Stimulated activated CD4-positive, alpha-beta T cell treated with anti-CD3 and anti-CD28 coated beads, Interleukin-12 subunit alpha, Interleukin-12 subunit beta, amount 100 ng/mL, for 24 hours (primary cell): ENCODE measurements at places on chromosomes 11 and 22.
A peak's percentile ranks its signal among the peaks of the same experiment; 100 is the strongest.

- DNase-seq: no peak
Measured at GRCh38 chr11:25535467-25536272, 796.3 kb upstream of the ANO3 start.

- no peak for DNase-seq
Measured at GRCh38 chr22:50058906-50059880, 1.1 kb upstream of the TTLL8 start.

DNA sequence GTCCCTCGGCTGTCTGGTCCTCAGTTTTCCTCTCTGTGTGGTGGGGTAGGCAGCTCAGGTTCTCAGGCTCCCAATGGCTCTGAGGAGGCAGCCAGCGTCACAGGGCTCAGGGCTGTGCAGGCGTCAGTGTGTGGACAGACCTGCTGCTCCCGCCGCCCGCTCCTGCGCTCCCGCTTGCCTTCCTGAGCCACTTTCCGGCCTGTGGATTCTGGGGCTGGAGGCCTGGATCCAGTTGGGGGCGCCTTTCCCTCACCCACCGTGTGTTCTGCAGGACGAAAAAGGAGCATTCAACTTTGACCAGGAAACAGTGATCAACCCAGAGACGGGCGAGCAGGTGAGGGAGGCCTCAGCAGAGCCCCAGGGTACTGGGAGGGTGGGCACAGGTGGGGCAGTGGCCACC lies 14.7 kb downstream of the DPP3 start:
- no peak for DNase-seq

GRCh38 chr22:48807155-48807554 lies 1020.5 kb downstream of the BRD1 start:
- no peak for DNase-seq

DNA sequence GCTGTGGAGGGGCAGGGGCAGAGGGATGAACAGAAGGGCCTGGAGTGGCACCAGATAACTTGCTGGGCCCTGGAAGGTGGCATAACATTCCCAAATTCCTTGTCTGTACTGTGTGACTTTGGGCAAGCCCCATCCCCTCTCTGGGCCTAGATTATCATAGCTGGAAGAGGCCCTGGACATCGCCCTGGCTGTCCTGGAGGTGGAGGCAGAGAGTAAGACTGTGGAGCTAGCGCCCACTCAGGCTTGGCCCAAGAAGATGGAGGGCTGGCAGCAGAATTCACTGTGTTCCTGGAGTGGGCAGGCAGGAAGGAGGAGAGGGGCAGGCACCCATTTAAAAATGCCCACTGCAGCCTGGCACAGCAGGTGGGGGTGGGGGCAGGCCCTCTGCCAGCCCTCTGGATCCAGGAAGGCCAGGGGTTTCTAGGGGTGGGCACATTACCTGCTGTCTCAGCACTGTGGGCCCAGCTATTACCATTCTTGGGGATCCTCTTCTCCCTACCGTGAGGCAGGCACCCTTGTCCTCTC lies 22.6 kb downstream of the ARHGEF17 start:
- no peak for DNase-seq

DNA sequence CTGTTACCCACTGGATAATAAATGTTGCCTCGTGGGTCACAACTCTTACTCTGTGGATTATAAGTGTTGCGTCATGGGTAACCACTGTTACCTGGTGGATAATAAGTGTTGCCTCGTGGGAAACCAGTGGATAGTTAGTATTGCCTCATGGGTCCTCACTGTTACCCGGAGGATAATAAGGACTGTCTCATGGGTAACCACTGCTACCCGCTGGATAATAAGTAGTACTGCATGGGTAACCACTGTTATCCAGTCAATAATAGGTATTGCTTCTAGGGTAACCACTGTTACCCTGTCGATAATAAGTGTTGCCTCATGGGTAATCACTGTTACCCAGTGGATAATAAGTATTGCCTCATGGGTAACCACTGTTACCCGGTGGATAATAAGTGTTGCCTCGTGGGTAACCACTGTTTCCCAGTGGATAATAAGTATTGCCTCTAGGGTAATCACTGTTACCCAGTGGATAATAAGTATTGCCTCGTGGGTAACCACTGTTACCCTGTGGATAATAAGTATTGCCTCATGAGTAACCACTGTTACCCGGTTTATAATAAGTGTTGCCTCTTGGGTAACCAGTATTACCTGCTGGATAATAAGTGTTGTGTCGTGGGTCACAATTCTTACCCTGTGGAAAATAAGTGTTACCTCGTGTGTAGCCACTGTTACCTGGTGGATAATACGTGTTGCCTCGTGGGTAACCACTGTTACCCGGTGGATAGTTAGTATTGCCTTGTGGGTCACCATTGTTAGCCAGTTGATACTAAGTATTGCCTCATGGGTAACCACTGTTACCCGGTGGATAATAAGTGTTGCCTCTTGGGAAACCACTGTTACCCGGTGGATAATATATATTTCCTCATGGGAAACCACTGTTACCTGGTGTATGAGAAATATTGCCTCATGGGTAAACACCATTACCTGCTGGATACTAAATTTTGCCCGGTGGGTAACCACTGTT lies 15.7 kb upstream of the NXPE4 start:
- no peak for DNase-seq

DNA sequence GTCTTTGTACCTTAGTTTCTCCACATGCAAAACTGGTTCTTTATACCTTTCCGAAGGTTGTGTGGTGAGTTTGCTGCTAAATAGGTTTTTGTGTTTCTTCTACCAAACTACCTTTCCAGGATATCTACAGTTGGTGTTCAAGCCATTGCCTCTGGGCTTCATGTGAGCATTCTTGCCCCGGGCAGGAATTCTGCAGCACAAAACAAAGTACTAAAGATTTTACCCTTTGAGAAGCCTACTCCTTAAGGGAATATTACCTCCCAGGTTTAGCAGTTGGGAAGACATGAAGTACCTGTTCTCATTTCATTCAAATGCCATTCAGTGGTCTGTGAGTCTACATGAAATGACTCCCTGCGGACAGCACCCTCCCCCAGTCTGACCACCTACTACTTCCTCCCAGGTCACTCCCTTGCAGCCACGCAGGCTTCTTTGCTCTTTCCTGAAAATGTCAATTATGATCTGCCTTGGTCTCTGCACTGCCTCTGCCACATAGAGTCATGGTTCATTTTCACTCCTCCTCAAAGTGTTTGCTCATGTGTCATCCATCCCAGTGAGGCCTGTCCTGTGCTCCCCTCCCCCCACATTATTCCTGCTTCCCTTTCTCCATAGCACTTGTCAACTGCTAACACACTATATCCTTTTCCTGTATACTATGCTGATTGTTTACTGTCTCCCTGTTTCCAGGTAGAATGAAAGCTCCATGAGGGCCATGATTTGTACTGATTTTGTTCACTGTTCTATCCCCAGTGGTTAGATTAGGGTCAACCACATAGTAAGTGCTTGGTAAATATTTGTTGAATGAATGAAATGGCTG lies 36.9 kb downstream of the PACS1 start:
- DNase-seq: no peak

DNA sequence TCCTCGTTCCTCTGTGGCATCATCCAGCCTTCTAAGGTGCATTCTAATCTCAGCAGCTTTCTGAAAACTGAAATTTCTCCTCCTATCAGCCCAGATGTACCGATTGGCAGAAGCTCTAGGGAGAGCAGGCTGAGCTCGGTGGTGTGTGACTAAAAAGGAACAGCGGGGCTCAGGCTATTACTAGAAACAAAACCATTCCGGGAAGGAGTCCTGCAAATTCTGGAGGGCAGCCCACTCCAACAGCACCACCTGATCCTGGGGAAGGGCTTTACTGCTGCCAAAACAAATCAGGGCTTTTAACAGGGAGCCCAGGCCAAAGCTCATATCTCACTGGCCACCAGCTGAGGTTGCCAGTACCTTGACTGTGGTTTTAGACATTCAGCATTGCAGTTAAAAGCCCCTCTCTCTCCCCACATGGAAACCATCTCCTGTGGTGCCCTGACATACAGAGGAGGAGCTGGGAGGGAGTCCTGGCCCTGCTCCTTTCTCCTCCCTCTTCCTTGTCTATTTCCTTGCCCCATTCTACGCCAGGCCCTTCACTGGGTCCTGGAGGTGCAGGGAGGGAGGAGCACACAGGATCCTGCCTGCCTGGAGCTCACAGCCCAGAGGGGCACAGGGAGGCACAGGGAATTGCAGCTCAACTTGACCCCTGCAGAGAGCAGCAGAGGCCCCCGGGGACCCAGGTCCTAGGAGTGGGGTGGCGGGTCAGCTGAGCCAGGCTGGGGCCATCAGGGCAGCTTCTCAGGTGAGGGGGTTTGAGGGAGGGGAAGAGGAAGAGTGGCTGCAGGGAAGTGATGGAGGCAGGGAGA lies 889 bp downstream of the PLAAT4 start:
- DNase-seq: no peak

DNA sequence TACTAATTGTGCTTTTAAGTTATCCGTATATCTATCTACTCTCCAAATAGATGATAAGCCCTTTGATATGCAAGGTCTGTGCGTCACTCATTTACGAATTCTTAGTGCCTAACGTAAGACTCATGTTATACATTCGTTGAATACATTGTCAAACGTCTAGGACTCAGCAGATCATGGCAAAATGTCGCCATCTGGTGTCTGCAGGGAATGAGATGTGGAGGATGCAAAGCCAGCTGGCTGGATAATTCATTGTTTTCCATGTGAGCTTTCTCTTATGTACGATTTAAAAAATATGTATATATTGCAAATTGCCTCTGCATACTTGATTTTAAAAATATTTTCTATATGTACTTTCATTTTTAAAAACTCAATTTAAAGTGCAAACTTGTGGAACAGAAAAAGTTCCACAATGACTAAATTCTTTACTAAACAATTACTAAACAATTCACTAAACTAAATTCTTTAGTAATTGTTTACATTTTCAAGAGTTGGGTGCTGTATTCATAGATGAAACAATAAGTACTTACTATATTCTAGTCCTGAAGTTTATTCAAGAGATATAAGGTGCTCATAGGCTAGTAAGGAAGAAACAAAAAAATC lies 33.8 kb downstream of the ZNF202 start:
- peak; percentile 15 for DNase-seq

DNA sequence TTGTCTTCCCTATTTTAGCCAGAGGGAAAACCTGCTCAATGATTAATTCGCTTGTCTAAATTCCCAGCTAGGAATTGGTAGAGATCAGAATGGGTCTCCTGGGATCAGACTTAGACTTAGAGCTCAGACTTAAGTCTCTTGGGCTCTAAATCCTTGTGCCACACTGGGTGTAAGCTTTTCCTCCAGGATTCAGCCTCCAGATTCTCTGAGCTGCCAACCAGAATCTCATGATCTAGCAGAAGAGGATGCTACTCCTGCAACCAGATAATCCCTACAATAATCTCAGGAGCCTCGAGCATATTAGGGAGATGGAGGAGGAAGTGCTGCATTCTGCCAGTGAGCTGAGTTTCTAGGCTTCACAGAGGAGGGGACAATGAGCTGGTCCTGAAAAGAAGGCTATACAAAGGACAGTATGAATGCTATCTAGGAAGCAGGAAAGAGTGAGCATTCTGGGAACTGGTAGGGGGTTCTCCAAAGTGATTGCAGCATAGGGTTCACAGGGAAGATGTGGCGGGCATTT lies 211.6 kb upstream of the SESN3 start:
- DNase-seq: no peak

DNA sequence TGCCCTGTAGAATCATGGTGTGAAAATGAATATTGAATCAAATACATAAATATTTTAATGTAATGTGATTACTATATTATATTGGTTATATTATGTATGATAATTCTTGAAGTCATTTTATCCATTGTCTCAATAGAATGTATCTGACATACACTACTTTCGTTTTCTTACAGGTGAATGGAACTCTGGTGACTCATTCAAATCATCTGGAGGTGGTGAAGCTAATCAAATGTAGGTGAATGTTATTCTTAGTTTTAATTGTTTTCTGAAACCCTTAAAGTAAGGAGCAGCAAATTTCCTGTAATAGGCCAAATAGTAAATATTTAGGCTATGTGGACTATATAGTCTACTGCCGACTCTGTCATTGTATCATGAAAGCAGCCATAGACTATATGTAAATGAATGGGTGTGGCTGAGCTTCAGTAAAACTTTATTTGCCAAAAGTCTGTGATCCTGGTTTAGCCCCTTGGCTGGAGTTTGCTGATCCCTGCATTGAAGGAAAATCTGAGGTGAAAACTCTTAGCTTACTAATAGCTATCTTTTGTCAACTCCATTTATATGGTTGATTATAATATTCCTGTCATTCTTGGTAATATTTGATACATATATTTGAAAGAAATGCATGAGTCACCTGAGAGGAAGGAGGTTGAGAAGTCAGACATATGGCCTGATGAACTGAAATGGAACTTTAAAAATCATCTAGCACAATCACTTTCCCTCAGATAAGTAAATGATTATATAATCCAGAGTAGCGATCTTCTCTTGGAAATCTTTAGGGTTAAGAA lies 87.2 kb upstream of the GRIK4 start:
- DNase-seq: no peak

DNA sequence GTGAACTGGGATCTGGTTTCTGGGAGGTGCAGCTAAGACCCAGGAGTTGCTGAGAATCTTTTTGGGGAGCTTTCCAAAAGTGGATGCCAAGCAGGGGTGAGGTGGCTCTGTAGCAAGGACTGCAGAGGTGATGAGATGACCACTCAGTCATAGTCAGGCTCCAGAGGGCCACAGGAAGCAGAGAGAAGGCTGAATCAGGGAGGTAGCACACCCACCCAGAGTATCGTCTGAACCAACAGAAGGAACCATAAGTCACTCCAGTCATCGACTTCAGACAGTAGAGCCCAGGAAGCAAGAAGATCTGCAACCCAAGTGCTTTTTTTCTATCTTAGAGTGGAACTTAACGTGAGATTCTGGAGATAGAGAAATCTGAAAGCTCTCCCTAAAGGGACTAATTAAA lies 335.7 kb upstream of the MPPED2 start:
- no peak for DNase-seq

DNA sequence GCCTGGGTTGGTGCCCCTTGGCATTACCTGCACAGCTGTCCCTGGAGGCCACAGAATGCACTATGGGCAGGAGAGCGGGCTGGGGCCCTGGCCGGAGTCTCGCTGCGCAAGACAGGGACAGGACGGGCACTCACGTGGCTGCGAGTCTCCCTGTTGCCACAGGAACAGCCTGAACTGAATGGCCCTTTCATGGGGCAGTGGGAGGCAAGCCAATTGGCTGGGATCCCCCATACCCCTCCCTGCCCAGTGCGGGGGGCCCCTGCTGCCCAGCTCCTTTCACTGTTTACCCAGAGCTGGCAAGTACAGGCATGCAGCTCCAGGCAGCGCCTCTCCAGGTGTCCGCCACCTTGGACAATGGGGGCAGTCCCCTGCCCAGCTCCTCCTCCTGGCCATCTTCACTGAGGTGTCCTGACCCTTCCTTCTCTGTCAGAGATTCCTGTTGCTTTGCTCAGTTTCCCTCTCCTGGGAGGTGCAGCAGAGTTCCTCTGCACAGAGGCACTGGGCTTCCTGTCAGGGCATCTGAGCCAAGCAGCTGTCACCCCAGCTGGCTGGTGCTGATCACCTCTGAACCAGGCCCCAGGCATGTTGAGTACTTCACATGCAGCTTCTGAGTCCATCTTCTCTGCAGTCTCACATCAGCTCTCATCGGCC lies 5.2 kb downstream of the USP2 start:
- no peak for DNase-seq

GRCh38 chr11:130560000-130560780 lies 111.7 kb downstream of the ADAMTS15 start:
- no peak for DNase-seq
